ENCODE measurements at places on chromosomes 2 and 18. TPM values are rescaled to one million over a fixed set of nuclear protein-coding genes. Genes with fewer than 3 reads are reported as not detected.

Gene DNER
- total RNA-seq = 42.9 TPM

Gene CRYGC
- total RNA-seq = 0.17 TPM

Gene IGFBP2
- 5.3 TPM for total RNA-seq

Gene SDC1
- 306 TPM for total RNA-seq

Gene FAM228A
- not detected for total RNA-seq

Gene CNTNAP5
- 0.11 TPM for total RNA-seq

Gene SPP2
- 0.23 TPM for total RNA-seq

Gene CPS1
- 13.8 TPM for total RNA-seq

GRCh38 chr2:42828487-42829425 is 36.4 kb upstream of the HAAO start:
- peak; percentile 67 for DNase-seq

- DNase-seq = no peak
These were observed 2.0 kb upstream of the ATRAID start for GRCh38 chr2:27209621-27210401.

GRCh38 chr2:182652326-182652725 is 63.7 kb upstream of the DNAJC10 start:
- DNase-seq = peak; percentile 55

DNA sequence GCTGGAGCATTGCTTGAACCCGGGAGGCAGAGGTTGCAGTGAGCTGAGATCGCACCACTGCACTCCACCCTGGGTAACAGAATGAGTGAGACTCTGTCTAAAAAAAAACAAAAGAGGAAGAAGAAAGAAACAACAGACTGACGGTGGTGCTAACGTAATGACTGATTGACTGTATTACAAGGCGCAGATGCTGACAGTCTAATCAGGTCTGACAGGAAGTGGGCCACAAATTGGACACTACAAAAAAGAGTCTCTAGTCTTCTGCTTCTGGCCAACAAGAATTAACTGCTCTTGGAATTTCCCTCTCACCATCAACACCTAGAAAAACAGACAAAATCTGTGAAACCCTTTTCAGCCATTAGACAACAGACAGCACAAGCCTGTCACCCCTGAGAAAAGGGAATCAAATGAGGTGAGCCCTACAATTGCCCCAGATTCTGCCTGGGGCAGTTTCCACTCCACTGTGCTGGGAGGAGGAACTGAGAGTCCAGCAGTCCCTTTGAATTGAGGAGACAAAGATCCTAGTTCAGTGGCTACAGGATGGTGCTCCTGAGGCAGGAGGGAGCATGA is 43.3 kb downstream of the SNED1 start:
- DNase-seq = no peak

DNA sequence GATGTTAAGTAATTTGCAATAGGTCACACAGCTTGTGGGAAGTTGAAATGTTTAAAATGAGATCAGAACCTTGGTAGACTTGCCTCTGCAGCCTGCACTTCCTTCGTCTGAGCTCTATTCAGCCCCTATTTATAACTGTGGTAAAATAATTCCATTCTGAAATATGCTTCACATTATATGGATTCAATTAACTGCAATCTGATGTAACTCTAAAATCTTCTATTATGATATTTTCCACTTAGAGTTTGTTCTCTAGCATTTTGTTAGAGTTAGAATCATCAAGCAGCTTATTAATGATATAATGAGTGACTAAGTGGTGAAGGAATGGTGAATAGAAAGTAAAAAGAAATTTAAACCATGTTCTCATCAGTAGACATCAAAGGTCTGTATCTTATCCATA is 139.6 kb upstream of the ARHGAP28 start:
- DNase-seq = no peak

GRCh38 chr2:191696001-191696400 is 18.1 kb downstream of the NABP1 start:
- DNase-seq = peak; percentile 61

DNA sequence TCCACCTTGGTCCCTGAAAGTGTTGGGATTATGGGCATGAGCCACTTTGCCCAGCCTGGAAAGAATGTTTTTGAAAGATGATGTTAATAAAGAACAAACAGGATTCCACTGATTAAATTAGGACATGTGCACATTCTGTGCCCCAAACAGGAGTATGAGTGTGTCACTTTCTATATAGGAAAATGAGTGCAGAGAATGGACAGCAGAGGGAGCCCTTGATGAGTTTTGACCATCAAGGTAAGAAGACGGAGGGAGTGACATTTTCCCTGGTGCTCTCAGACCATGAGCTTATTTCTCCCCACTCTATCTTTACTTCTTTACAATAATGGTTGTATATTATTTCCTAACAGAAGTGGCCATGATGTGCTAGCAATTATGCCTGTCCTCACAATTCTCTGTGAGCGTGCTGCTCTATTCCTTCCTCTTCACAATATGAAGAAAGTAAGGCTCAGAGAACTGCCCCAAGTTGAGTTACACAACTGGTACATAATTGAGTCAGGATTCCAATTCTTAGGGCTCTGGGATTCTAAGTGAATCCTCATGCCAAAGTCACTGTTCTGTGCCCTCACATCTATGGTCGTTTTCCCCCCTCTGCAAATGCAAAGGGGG is 20.6 kb downstream of the RPL37A start:
- peak; percentile 67 for DNase-seq

DNA sequence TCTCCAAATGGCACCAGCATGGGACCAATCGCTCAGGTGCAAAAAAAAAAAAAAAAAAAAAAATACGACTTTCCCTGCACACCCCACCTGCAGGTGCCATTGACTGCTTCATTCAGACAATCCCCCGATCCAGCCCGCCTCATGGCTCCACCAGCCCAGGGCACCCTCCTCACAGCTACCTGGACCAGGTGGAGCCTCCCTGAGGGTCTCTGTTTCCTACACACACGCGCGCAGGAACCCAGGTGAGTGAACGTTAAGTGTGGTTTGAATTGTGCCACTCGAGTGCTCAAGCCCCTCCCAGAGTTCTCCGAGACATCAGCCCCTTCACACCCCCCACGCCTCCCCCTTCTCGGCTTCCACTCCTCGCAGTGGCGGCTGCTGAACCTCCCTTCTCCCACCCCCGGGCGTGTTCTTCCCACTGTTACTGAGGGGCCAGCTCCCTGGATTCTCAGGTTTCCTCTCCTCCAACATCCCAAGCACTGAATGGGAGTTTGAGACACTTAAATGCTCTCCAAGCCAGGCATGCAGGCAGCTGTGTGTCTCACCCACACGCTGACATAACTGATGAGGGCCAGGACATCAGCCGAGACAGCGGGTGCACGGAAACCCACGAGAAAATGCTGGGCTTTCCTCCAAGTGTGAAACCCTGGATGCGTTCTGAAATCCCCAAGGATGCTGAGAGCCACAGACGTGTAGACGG is 88.8 kb upstream of the SNTG2 start:
- DNase-seq = no peak

DNA sequence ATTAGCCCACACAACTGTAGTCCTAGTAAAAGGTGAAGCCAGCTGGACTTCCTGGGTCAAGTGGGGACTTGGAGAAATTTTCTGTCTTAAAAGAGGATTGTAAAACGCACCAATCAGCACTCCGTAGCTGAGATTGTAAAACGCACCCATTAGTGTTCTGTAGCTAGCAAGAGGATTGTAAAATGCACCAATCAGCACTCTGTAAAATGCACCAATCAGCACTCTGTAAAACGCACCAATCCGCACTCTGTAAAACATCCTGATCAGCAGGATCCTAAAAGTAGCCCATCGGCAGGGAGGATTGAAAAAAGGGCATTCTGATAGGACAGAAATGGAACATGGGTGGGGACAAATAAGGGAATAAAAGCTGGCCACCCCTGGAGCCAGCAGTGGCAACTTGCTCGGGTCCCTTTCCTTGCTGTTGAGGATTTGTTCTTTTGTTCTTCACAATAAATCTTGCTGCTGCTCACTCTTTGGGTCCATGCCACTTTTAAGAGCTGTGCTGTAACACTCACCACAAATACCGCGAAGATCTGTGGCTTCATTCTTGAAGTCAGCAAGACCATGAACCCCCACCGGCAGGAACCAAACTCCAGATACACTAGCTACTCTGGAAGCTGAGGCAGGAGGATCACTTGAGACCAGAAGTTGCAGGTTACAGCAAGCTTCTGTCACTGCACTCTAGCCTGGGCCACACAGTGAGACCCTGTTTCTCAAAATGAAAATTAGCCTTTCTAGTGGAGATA is 102.6 kb downstream of the HS6ST1 start:
- DNase-seq = no peak

DNA sequence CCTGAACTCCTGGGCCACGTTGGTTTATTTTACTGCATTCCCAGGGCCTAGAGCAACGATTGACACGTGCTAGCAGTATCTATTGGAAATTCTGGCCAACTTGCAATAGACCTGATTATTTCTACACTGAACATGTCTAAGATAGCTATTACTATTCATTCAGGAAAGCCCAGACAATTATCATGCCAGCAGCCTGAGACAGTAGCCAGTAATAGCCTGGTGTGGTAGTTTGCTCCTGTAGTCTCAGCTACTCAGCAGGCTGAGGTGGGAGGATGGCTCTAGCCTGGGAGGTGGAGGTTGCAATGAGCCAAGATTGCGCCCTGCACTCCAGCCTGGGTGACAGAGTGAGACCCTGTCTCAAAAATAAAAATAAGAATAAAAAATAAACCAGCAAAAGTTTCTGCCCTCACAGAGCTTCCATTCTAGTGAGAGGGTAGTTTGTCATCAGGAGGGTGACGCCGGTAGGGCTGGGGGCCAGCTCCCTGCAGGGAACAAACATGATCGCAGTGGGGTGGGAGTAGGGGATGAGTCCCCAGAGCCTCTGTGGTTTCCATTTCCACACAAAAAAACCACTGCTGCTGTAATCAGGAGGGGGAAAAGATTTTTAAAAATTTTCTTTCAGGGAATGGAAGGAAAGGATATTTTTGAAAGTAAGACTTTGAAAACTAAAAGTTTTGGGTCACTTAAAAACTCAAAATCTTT is 4.3 kb downstream of the CASP8 start:
- DNase-seq = no peak

GRCh38 chr2:202109139-202109736 is 36.2 kb downstream of the KIAA2012 start:
- no peak for DNase-seq

DNA sequence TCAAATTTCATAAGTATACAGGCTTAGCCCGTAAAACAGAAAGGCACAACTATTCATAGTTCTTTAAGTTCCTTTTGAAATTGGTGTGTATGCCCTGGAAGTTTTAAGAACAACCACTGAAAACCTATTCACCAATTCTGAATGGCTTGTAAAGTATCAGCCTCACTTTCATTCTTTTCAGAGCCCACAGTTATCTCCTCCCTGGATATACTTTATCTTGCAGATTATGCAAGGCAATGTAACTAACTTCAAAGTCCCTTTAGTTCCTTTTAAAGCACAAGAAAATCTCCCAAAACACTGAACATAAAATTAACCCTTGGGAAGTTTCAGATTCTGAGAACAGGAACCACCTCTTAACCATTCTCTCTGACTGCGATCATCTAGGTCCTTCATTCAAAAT is 1.1 kb downstream of the STRN start:
- DNase-seq = no peak

DNA sequence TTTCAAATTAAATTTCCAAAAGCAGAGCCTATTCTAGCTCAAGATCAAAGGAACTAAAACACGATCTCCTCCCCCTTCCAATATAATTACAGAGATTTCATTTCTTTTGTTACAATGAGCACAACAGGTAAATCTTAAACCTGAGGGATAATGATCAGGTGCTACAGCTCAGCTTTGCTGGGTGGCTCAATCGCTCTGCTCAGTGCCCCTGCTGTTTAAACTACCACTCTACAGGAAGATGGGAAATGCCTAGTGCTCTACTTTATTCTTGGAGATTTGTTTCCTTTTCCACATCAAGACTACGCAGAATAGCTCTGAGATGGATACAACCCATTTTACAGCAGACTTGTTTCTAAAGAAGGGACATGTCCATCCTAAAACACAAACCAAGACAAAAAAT is 162.3 kb downstream of the TCF4 start:
- DNase-seq = no peak

GRCh38 chr2:85455552-85456090 is 37.1 kb downstream of the SH2D6 start:
- no peak for DNase-seq

DNA sequence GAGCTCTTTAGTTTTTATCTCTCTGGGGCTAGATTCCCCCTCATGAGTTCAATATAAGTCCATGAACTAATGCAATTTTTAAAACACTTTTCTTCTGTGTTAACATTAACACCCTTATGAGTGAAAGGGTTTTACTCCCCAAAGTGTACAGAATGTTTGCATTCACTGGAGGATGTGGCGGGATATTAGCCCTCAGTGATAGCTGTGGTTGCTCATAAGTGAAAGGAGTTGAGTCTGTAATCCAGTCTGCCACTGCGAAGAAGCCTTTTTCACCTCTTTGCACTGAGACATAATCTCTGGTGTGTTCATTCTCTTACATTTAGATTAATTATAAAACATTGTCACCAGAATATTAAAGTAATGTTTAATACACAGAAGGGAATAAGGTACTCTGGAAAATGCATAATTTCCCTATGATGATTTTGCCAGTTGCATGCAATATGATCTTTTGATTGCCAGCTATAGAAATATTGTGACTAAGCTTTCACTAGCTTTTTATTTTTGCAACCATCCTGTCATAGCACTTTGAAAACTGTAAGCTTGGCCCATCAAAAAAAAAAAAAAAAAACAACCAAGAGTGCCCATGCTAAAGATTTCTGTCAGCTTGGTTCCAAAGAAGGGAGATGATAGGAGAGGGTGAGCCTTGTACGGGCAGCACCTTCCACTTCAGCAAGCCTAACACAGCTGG is 113.2 kb downstream of the BCL11A start:
- DNase-seq = no peak

- DNase-seq = no peak
These were observed 135.7 kb downstream of the SPAG16 start for GRCh38 chr2:213419980-213420379.

DNA sequence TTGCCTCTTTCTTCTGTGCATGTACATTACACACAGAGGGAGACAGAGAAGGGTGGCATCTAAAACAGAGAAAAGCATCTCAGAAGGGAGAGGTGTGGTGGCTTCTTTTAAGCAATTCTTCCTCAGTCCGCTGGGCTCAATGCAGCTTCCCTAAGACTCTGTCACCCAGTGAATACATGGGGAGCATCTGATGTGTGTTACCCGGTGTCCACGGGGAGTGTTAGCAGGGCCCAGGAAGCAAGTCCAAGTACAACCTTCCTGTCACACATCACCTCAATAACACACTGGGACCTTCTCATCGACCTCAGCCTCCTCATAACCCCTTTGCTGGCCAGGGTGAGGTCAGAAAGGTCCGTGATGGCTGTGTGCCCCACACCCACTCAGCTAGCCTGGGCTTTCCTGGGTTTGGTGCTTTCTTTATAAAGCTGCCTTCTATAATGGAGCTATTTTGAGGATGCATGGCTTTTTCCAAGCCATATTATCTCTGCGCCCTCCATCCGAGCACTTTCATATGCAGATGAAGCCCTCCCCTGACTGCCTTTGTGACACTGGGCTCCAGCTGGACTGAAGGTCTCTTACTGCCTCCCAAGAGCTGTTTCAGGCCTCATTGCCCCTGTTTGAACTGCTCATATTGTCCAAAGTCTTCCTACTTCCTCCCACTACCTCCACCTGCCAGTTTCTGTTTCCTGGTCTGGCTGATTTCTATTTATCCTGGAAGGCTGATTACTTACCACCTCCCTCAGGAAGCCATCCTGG is 21.4 kb downstream of the TNFRSF11A start:
- no peak for DNase-seq

GRCh38 chr18:74525741-74526140 is 8.6 kb upstream of the CNDP1 start:
- no peak for DNase-seq

Measured in HT1080 (cell line).